ENCODE measurements at places on chromosomes 4 and X.

GRCh38 chrX:45758319-45758718 is 557.6 kb upstream of the DIPK2B start:
- DNase-seq, result no peak

- DNase-seq, result no peak
These were observed 8.4 kb downstream of the APBB2 start for GRCh38 chr4:41205854-41206460.

- DNase-seq, result no peak
These were observed 29.9 kb downstream of the DOK7 start for GRCh38 chr4:3492741-3493719.

DNA sequence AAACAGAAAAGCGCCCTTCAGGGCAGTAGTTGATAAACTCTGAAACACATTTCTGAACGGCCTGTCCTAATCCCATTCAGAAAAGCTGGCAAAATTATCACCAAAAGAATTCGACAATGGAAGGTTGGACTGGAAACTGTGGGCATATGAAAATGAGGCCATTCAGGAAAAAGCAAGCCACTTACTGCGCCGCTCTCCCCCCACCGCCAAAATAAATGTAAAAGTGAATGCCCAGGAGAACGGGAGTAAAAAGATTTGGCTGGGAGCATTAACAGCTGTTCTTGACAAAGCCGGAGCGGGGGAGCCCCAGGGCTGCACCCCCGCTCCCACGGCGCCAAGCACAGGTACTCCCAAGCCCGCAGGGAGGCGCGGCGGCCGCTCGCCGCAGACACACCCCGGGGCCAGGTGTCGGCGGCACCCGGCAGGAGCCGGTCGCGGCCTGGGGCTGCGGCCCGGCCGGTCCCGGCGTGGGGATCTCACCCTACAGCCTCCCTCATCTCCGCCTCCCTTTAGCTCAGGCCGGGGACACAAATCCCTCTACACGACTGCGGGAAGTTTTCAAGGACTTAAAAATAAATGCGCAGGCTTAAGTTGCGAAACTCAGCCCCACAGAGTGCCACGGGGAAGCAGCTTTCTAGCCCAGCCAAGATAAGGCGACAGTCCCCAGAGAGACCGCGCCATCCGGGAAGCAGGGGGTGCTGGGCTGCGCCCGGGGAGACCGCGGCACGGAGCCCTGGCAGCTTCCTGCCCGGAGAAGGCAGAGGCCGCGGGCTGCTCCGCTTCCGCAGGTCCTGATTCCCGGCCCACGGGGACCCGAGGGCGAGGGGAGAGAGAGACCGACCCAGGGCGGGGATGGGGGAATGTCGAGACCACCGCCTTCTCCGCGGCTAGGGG is 593 bp downstream of the SH3RF1 start:
- DNase-seq, result peak; percentile 62
